ENCODE measurements at places on chromosomes 5 and 9.

DNA sequence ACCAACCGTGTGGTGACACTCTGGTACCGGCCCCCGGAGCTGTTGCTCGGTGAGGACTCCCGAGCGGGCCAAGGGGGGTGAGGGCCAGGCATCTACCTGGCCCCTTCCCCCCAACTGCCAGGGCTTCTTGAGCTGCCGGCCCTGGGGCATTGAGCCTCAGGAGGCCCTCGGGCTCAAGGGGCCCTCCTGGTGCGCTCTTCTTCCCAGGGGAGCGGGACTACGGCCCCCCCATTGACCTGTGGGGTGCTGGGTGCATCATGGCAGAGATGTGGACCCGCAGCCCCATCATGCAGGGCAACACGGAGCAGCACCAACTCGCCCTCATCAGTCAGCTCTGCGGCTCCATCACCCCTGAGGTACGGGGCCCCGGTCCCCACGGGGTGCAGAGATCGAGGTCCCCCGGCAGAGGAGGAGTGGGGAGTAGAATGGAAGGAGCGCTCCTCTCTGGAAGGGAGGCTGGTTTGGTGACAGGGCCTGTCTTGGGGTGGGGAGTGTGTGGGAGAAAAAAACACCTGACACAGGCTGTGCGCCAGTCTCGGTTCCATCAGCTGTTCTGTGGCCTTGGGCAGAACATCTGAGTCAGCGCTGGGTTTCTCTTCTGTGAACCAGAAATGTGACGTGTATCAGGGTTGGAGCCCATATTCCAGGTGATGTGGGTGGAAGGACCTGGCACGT, 2.6 kb downstream of the CDK9 start:
- peaks cover 30% of the 10 kb centered on the region for H3K36me3 ChIP-seq
- H3K27me3 ChIP-seq: no peaks in the 10 kb centered on the region
- DNase-seq: no peak
- no peak overlapping the region for H3K27ac ChIP-seq

DNA sequence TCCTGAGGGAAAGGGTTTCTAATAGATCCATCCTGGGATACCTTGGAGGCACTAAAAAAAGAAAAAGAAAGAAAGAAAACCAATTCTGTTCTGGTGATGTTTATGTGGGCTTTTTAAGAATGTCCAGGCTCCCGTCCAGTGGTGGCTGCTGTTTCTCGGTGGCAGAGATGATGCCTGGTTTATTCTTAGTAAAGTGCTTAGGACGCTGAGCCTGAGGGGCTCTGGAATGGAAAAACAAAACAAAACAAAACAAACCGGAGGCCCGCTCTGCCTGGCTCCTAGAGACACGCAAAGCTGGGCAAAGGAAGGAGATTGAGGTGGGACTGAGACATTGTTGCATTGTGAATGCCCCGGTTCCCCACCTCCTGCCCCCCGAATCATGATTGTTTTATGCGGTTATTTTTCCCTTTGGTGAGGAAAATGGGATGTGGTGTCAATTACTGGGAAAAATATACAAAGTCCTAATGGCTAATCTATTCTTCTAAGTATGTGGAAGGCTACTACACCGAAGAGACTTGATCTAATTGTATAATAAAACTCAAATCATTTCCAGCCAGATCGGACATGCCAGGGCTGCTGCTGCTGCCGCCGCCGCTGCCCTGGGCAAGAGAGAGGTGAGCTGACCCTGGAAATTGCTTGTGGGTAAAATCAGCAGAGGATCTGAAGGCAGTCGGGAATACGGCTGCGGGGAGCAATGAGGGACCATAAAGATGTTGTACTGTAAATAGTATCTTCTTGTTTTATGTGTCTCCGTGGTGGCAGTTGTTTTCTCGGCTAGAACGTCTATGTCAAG, 644.9 kb downstream of the CCDC171 start:
- no peak overlapping the region for H3K4me3 ChIP-seq
- H3K4me1 ChIP-seq: peaks cover 38% of the 10 kb centered on the region
- DNase-seq: no peak
- no peak overlapping the region for H3K27ac ChIP-seq
- H3K27me3 ChIP-seq: peaks cover 8% of the 10 kb centered on the region

GRCh38 chr9:100072805-100073204, 26.0 kb downstream of the ERP44 start:
- no peak for DNase-seq
- no peaks in the 10 kb centered on the region for H3K4me1 ChIP-seq
- H3K4me3 ChIP-seq: no peak overlapping the region
- H3K27ac ChIP-seq: no peak overlapping the region
- H3K36me3 ChIP-seq: peaks cover 4% of the 10 kb centered on the region

- no peaks in the 10 kb centered on the region for H3K4me1 ChIP-seq
- H3K27ac ChIP-seq: no peak overlapping the region
- H3K36me3 ChIP-seq: no peaks in the 10 kb centered on the region
- H3K4me3 ChIP-seq: no peak overlapping the region
These were observed 177.2 kb upstream of the POC5 start for GRCh38 chr5:75894482-75894881.

DNA sequence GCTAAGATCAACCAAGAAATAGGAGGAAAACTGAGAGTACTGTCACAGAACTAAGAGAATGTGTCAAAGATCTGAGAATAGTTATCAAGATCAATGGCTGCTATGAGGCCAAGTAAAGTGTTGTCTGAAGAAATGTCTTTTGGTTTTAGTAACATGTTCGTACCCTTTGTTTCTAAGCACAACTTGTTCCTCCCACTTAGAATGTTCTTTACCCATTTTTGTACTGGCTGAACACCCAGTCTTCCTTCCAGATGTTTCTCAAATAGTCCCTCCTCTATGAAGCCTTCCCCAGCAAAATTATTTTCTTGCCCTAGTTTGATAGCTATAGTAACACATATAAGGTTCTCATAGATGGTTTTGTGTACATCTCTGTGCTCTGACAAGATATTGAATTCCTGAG, 191.5 kb downstream of the WDR70 start:
- peaks cover 10% of the 10 kb centered on the region for H3K36me3 ChIP-seq
- no peak for DNase-seq
- H3K4me1 ChIP-seq: peaks cover 35% of the 10 kb centered on the region
- H3K4me3 ChIP-seq: no peak overlapping the region

- no peak for DNase-seq
- peaks cover 18% of the 10 kb centered on the region for H3K36me3 ChIP-seq
- peak overlapping the region; percentile 74 for H3K27ac ChIP-seq
- H3K4me3 ChIP-seq: peak overlapping the region; percentile 57
These were observed 96.7 kb upstream of the RETREG1 start for GRCh38 chr5:16713386-16713928.

- peaks cover 3% of the 10 kb centered on the region for H3K36me3 ChIP-seq
- no peak overlapping the region for H3K4me3 ChIP-seq
- DNase-seq: no peak
- H3K27ac ChIP-seq: no peak overlapping the region
- H3K27me3 ChIP-seq: peaks cover 39% of the 10 kb centered on the region
These were observed 35.3 kb downstream of the UBE2QL1 start for GRCh38 chr5:6483880-6484382.

DNA sequence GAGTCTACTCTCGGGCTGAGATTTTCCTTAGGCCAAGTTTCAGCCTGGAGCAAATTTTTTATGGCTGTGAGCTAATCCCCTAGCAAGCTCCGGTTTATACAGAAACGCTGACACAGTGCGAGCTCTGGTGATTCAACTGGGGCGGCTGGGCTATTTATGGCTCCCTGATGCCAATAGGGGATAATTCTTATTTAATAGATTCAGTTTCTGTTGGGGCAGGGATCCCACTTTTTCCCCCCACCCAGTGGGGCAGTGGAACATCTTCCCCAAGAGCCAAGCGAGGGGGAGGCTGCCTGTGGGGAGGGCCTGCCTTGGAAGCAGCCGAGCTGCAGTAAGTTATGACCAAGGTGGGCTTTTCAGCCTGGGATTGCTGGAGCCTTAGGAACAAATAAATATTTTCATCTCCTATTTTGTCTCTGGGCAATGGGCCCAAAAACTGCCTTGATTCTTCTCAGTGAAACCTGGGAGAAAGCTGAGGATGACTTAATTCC, 129.1 kb downstream of the MACROH2A1 start:
- peak overlapping the region; percentile 97 for H3K27ac ChIP-seq
- no peaks in the 10 kb centered on the region for H3K36me3 ChIP-seq
- no peaks in the 10 kb centered on the region for H3K27me3 ChIP-seq

DNA sequence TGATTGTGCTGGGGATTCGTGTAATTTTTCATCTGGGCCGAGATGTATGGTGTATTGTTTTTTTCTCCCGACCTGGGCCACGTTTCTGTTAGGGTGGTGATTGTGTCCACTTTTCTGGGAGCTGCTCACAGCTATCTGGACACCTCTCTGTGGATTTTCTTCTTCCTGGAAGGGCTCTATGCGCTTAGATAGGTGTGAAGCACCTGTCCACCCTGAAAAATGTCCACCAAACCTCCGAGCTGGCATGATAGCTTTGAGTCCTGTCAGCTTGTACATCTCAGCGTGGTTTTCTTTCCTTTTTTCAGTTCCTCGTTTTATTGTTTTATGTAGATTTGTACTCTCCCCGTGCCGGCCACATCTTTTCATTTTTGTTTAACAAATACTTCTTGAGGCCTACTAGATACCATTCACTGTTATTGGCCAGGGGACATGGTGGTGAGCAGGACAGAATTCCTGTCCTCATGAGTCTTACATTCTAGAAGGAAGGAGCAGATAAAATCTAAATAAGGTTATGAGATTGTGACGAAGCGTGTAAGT, 1.1 kb downstream of the UGCG start:
- H3K4me3 ChIP-seq: no peak overlapping the region
- no peaks in the 10 kb centered on the region for H3K27me3 ChIP-seq
- no peaks in the 10 kb centered on the region for H3K36me3 ChIP-seq
- peaks cover 3% of the 10 kb centered on the region for H3K4me1 ChIP-seq
- DNase-seq: no peak

DNA sequence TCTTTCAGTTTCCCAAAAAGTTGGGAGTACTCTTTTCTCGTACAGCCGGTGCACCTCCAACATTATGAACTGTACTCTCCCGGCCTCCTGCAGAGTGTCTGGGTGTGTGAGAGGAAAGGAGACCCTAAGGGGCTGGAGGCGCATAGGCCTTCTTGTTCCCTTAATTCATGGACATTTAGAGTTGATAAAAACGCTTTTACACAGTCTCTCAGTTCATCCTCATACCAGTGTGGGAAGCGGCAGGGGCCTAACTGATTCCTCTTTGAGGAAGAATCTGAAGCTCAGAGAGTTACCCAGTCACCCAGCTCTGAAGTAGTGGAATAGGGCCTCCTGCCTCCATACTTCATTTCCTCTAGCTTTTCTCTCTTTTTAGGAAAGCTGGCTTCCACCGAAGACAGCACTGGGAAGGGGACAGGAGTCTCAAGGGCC, 3.3 kb downstream of the MCIDAS start:
- DNase-seq: no peak
- H3K36me3 ChIP-seq: no peaks in the 10 kb centered on the region
- H3K27ac ChIP-seq: no peak overlapping the region
- peaks cover 38% of the 10 kb centered on the region for H3K4me1 ChIP-seq
- H3K4me3 ChIP-seq: peak overlapping the region; percentile 26
- H3K27me3 ChIP-seq: peaks cover 94% of the 10 kb centered on the region

- H3K4me1 ChIP-seq: peaks cover 63% of the 10 kb centered on the region
- peaks cover 22% of the 10 kb centered on the region for H3K36me3 ChIP-seq
- no peaks in the 10 kb centered on the region for H3K27me3 ChIP-seq
- H3K4me3 ChIP-seq: no peak overlapping the region
These were observed 51.1 kb downstream of the NFIB start for GRCh38 chr9:14262827-14263226.

- H3K27ac ChIP-seq: no peak overlapping the region
- DNase-seq: no peak
- H3K27me3 ChIP-seq: peaks cover 6% of the 10 kb centered on the region
- no peaks in the 10 kb centered on the region for H3K4me1 ChIP-seq
- no peaks in the 10 kb centered on the region for H3K36me3 ChIP-seq
- no peak overlapping the region for H3K4me3 ChIP-seq
These were observed 27.9 kb downstream of the TMEM215 start for GRCh38 chr9:32811246-32811645.

- no peak overlapping the region for H3K4me3 ChIP-seq
- no peak for DNase-seq
- no peaks in the 10 kb centered on the region for H3K27me3 ChIP-seq
- no peak overlapping the region for H3K27ac ChIP-seq
- H3K36me3 ChIP-seq: no peaks in the 10 kb centered on the region
These were observed 173.7 kb downstream of the SLC28A3 start for GRCh38 chr9:84166891-84167290.

DNA sequence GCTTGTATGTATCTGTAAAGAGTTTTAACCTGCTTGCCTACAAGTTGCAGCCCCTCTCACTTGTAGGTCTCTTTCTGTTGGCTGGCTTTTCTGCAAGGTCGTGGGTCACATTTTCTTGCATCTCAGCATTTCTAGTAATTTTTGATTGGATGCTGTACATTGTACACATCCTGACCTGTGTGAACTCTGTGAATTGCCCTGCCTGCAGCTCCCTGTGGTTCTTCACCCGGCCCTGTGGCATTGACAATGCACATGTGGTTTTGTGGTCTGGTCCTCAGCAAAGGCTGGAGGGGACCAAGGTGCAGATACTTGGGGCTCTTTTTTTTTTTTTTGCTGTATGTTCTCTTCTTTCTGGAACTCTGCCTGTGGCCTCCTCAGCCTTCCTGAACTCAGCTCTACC, 53.6 kb downstream of the WNK2 start:
- H3K4me3 ChIP-seq: no peak overlapping the region
- no peak overlapping the region for H3K27ac ChIP-seq
- peaks cover 10% of the 10 kb centered on the region for H3K4me1 ChIP-seq
- H3K36me3 ChIP-seq: peaks cover 8% of the 10 kb centered on the region

- H3K27ac ChIP-seq: no peak overlapping the region
- H3K4me1 ChIP-seq: no peaks in the 10 kb centered on the region
- DNase-seq: no peak
- H3K4me3 ChIP-seq: no peak overlapping the region
- H3K27me3 ChIP-seq: peaks cover 14% of the 10 kb centered on the region
These were observed 54.5 kb upstream of the KCNMB1 start for GRCh38 chr5:170443624-170444023.

GRCh38 chr5:146690880-146691355, 174.9 kb upstream of the GPR151 start:
- no peak for DNase-seq
- H3K4me3 ChIP-seq: no peak overlapping the region
- no peak overlapping the region for H3K27ac ChIP-seq
- H3K27me3 ChIP-seq: no peaks in the 10 kb centered on the region

GRCh38 chr5:174177976-174178605, 132.6 kb downstream of the NSG2 start:
- no peak overlapping the region for H3K27ac ChIP-seq
- no peak overlapping the region for H3K4me3 ChIP-seq
- no peaks in the 10 kb centered on the region for H3K4me1 ChIP-seq
- peaks cover 38% of the 10 kb centered on the region for H3K27me3 ChIP-seq
- no peaks in the 10 kb centered on the region for H3K36me3 ChIP-seq

DNA sequence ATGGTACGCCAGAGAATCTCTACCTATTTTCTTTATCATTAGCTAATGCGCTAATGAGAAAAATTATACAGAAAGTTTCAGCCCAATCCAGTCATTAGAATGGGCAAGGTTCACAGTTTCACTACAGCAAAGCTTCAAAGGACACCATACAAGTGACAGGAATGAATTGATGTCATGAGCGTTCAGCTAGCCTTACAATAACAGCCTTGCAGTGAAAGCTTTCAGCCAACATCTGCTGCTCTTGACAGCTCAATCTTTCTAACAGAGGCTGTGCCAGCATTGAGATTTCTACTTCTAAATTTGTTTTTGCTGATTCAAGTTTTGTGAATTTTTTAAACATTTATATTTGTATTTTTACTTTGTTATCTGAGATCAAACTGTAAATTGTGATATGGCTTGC, 302.4 kb upstream of the FAM174A start:
- peaks cover 3% of the 10 kb centered on the region for H3K27me3 ChIP-seq
- DNase-seq: no peak
- no peak overlapping the region for H3K27ac ChIP-seq
- no peaks in the 10 kb centered on the region for H3K36me3 ChIP-seq
- H3K4me3 ChIP-seq: no peak overlapping the region

Measured in mesothelial cell of epicardium (in vitro differentiated cells).